ENCODE measurements at places on chromosomes 1 and 21.

DNA sequence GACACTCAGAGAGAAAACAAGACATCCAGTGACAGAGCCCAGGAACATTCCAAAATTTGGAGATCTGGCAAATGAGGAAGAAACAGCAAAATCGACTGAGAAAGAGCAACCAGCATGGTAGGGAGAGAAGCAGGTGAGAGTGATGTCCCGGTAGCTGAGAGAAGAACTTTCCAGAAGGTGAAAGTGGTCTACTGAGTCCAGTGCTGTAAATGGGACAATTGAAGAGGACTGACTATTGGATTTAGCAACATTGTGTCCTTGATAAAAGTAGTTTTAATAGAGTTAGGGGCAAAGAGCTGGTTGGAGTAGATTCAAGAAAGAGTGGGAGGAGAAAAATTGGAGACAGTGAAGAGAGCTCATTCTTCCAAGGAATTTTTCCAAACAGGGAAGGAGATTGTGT, 15.0 kb upstream of the IL10RB start:
- DNase-seq = no peak

DNA sequence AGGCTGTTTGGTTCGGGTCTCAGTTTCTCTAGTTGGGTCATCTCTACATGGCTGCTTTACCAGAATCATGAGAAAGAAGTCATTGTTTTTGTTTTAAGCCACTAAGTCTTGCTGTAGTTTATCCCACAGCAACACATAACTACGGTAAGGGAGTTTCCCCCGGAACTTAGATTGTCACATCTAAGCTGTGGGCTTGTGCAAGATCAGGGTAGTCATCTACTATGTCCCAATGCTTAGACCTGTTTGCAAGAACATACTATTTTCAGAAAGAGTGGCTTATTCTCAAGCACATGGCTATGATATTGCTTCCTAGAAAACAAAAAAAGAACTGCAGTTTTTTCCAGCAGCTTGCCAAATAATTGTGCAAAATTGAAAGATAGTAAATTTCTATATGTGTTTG, 18.0 kb upstream of the OLIG2 start:
- no peak for DNase-seq

DNA sequence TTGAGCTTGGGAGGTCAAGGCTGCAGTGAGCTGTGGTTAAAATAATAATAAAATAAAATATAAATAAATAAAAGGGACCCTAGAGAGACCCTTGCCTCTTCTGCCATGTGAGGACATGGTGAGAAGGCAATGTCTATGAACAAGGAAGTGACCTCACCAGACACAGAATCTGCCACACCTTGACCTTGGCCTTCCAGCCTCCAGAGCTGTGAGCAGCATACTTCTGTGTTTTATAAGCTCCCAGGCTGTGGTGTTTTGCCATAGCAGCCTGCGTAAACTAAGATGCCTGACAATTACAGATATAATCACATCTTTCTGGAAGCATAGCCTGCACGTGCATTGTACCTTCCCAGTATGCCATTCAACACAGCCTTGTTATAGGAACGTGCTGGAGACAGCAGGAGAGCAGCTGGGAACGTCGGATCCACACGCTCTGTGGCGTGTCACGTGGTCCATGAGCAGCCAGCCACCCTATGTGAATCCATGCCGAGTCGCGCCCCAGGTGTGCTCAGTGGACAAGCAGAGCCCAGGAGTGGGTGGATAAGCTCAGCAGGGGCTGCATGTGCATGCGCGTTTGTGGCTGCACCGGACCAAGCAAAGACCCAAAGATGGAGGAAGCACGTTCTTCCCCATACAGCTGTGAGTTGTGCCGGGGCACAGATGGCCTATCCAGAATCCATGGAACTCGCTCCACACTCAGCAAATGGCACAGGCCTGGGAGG, 17.8 kb downstream of the WNT9A start:
- no peak for DNase-seq

GRCh38 chr21:41678924-41679318, 87.9 kb downstream of the RIPK4 start:
- peak; percentile 99 for DNase-seq

GRCh38 chr21:43916691-43917514, 51.9 kb downstream of the AGPAT3 start:
- DNase-seq = no peak

- peak; percentile 29 for DNase-seq
Observed at GRCh38 chr1:85933961-85934360, 222.6 kb downstream of the COL24A1 start.

- DNase-seq = no peak
Observed at GRCh38 chr1:157203166-157203565, 65.0 kb upstream of the ETV3 start.

DNA sequence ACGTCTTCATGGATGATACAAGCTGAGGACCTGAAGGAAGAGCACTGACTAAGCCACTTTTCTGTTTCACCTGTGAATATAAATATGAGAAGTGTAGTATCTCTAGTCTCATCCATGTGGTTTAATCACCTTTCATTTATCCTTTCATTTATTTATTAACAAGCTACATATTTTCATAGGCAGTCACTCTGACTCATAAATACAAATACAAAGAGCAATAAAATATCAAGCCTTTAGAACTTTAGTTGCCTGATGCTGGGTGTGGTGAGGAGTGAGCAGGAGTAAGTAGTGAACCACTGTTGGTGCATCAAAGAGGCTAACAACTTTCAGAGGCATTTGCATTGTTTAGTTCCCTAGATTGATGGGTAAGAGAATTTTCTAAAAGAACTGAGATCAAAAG, 269.0 kb upstream of the C1orf87 start:
- DNase-seq = peak; percentile 51

DNA sequence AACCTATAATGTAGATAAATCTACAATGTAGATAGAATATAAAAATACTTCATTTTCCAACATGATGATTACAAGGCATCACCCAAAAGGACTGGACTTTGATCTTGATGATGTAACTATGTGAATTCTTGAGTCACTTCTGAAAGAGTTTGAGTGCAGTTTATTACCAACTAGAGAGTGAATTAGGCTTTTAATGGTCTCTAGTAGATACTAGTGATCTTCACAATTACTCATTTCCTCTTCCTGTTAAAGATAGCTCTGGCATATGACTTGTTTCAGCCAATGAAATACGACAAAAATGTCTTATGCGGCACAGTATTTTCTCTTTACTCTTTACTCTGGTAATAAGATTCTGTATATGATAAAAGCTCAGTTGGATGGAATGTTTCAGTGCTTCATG, 1588.1 kb upstream of the B3GALT2 start:
- no peak for DNase-seq

- peak; percentile 46 for DNase-seq
Observed at GRCh38 chr1:67784545-67785186, 48.6 kb downstream of the GNG12 start.

GRCh38 chr1:8031176-8031785, 5.2 kb upstream of the ERRFI1 start:
- DNase-seq = peak; percentile 64

- no peak for DNase-seq
Observed at GRCh38 chr1:108557296-108557695, 2.6 kb upstream of the EEIG2 start.

DNA sequence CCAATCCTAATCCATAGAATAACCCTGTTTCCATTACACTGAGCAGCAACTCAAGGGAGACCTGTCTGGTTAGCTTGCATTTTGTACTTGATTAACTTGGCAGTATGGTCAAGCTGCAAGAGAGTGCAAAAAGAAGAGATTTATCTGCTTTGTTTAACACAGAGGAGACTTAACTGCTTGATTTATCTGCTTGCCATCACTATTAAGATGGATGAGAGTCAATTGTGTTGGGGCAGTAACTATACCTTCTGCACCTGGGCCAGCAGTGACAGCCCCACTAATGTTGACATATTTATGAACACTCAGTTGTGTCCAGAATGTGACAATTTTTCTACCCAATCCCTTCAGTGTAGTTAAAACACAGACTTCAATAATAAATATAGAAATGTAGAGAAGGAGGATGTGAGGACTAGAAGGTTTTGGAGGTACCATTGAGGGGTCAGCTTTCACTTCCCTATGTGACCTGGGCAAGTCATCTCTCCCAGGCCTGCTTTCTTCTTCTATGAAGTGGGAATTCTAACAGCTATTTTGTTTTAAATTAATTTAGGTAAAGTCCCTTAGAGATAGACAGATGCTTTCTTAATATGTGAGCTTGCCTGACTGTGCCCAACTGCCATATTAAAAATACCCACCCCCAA, 159.1 kb upstream of the KCNK2 start:
- peak; percentile 13 for DNase-seq

DNA sequence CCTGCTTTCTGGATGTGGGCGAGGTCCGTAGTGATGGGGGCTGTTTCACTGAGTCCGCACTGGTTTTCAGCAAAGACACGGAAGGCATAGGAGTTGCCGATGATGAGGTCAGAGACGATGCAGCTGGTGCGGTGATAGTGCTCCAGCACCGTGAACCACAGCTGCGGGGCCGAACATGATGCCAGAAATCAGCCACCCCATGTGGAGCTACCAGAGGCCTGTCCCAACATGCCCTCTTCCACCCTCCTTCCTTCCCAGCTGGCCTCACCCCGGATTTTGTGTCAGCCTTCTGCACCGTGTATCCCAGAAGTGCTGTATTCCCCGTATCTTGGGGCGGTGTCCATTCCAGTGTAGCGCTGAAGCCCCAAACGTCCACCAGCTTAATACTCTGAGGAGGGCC, 10.0 kb downstream of the MYBPHL start:
- DNase-seq = no peak

DNA sequence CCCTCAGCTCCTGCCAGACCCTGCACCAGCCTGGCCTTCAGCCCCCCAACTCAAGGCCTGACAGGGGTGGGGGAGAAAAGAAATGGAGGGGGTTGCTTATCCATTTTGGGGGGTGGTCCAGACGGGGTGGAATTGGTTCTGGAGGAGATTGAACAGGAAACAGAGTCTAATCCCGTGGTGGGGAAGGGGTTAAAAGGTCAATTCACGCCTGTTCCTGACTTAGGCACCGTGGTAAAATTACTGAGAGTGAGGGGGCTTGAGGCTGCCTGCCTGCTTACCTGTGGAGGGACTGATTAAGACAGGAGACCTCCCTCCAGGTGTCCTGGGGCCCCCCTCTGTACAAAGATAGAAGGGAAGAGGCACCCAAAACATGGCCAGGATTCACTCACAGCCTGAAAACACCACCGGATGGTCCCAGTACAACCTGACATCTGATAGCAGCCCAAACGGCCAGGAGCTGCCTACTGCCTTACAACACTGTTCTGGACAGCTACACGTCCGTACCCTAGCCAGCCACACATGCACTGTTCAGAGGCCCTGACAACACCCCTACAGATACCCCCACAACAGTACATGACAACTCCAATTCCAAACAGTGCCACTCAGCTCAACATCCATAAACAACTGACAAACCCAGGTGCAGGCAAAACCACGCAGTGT, 31.8 kb downstream of the AHDC1 start:
- DNase-seq = no peak

GRCh38 chr1:56537660-56538059, 41.7 kb downstream of the PLPP3 start:
- no peak for DNase-seq

DNA sequence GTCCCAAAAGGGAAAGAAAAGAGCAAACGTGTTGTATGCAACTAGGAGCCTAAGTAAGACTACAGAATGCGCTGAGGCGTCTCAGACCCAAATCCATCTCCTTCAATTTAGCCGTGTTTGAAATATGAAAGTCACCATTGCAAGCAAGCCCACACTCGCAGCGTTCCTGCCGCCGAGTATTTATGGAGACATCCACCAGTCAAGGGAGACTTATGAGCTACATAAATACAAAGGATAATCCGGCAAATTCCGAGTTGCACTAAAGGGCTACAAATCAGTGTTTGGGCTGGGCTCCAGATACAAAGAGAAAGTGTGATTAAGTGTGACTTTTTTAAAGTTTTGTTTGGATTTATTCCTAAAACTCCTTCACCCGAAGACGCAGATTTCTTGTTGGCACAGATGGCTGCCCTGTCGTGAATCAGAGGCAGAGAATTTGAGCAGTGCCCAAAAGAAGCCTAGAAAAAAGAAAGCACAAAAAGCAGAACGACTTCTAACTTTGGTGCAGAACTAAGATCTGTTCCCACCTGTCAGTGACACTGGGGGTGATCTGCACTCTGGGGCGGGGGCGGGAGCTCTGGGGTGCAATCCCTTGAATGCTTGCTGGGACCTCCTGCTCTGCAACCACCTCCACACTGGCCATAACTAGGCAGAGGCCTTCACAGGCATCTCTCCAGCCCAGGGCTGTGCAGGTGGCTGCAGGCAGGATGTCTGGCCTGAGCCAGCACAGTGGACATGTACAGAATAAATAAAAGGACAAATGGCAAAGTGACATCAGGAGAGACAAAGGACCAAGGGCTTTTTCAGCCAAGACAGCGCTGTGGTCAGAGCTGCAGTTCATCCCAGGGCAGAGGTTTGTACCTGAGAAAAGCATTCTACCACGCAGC, 489.7 kb downstream of the NPHP4 start:
- no peak for DNase-seq

GRCh38 chr21:40546647-40547046, 300.3 kb downstream of the DSCAM start:
- DNase-seq = no peak

DNA sequence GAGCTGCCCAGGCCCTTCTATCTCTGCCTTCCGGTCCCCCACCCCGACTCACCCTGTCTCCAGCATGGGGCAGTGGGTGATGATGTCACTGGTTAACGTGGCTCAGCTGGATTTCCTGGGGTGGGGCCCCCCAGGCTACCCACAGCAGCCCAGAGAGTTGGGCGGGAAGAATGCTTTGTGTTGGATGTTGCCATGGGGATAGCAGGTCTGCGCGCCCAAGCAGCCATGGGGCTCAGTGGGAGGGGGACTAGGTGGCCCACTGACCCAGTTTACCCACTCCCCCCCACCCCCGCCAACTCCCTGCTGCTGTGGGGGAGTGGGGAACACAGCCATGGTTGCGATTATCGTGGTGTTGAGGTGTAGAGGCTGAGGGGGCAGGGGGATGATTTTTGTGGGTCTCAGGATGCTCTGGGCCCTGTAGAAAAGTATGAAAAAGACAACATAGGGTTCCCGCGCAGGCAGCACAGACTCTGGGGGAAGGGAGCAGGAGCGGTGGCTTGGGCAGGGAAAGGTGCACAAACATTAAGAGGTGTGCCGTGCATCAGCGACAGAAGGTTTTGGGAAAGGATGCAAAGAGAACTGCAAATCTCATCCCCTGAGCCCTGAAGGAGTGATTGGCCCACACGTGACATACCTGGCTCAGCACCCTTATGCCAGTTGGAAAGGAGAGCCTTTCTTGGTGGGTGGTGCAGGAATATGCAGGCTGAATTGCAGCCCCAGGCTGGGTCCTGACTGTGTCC, 8.5 kb downstream of the CELSR2 start:
- no peak for DNase-seq

- DNase-seq = no peak
Observed at GRCh38 chr1:39139723-39140360, 64.7 kb upstream of the MACF1 start.

DNA sequence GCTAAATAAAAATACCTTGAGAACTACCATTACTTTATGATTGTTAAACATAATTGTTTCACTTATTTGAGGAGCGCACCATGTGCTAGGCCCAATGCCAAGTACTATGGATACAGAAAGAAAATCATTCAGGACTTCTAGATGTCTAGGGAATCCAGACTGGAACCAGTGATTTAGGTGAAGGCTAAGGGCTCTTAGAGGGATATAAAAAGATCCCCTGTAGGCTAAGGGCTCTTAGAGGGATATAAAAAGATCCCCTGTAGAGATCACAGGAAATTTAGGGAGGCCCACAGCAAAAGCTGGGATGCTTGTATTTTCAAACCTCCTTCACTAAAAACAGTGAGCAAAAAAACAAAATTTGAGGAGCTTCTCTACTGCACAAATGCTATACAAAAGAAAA, 6.7 kb downstream of the TOR1AIP2 start:
- DNase-seq = no peak
